ENCODE measurements at places on chromosomes 1 and 21.

DNA sequence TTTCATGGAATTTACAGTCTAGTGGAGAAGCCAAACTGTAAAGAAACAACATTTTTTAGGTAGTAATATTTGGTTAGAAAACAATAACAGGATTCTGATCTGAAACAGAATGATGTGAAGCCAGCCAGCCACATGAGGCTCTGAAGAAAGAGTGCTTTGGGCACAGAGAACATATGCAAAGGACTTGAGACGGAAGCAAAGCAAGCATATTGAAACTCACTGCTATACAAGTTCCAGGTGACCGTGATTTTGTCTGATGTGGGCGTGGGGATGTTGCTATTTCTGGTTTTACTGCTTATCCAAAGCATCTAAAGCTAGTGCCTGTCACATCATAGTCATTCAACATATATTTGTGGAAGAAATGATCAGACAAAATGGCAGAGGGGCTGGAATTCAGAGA, 14.7 kb downstream of the CRP start:
- DNase-seq: no peak

DNA sequence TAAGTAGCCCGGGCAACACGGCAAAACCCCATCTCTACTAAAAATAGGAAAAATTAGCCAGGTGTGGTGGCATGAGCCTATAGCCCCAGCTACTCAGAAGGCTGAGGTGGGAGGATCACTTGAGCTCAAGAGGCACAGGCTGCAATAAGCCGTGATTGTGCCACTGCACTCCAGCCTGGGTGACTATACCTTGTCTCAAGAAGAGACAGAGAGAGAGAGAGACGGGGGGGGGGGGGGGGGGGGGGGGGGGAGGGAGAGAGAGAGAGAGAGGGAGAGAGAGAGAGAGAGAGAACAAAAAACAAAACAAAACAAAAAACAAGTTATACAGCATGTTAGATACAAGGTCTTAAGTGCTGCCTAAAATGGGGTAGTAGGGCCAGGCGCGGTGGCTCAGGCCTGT, 77.8 kb upstream of the ZNF281 start:
- no peak for DNase-seq

GRCh38 chr1:159753386-159753785, 27.4 kb upstream of the DUSP23 start:
- DNase-seq: no peak

DNA sequence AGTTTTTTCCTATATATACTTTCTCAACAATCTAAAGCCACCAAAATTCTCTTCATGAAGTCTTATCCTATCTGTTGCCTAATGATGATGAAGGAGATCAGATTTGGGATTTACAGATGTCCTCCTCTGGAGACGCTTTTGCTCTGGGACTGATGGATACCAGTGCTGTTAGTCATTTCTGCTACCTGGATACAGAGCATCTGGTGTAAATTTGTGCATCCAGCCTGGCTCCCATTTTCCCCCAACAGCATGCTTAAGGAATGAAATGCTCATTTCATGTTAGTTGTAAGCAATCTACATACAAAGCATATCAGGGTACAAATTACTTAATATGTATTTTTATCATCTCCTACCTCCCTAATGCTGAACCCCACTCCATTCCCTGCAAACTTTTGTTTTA, 57.7 kb downstream of the HNRNPR start:
- no peak for DNase-seq

- no peak for DNase-seq
Measured at GRCh38 chr1:173424143-173424542, 53.0 kb upstream of the PRDX6 start.

GRCh38 chr21:17859661-17860060, 40.5 kb upstream of the C21orf91 start:
- no peak for DNase-seq

GRCh38 chr21:41643246-41643966, 123.4 kb downstream of the RIPK4 start:
- no peak for DNase-seq

DNA sequence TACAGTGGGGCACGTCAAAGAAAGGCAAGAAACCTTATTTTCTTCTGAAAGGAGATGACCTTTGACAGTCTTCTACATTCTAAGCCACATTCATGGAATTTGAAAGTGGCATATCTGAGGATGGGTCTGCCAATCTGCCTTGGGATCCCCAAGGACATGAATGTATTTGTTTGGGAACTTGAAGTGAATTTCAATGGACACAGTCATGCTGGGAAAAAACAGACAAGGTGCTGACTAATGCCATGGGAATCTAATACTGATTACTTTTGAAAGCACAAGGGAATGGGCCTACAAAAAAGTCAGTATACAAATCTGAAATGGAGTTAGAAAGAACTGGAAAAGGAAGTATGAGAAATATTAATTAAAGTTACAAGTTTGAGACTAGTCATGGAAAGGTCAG, 128.8 kb downstream of the KCNJ6 start:
- no peak for DNase-seq

- no peak for DNase-seq
Measured at GRCh38 chr1:183675883-183676585, 22.9 kb upstream of the APOBEC4 start.

- no peak for DNase-seq
Measured at GRCh38 chr1:78104322-78104721, 58.6 kb downstream of the GIPC2 start.

DNA sequence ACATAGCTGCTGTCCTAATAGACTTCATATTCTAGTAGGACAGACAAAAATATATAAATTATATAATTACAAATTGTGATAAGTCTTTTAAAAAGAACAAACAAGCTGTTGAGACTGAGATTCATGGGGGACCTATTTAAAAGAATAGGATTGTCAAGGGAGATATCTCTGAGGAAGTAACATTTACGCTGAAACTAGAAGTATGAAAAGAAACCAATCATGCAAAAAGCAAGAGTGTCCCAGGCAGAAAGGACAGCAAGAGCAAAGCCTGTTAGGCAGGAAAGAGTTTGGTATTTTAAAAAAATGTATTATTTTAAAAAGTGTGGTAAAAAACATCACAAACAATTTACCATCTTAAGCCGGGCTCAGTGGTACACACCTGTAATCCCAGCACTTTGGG, 9.1 kb upstream of the METTL13 start:
- DNase-seq: no peak

All from activated naive CD4-positive, alpha-beta T cell (primary cell).